GM12891 (cell line): ENCODE measurements at places on chromosomes 5 and 9.

- DNase-seq, result no peak
Observed at GRCh38 chr5:117761186-117761585, 1186.6 kb upstream of the SEMA6A start.

- no peak for DNase-seq
Observed at GRCh38 chr9:36762958-36763357, 190.3 kb downstream of the MELK start.

- DNase-seq, result no peak
Observed at GRCh38 chr5:115962239-115962564, at the start of gene LVRN. TSS of gene LVRN (plus strand) at chr5:115962475. CDS start at chr5:115962618, 143 bp downstream.

DNA sequence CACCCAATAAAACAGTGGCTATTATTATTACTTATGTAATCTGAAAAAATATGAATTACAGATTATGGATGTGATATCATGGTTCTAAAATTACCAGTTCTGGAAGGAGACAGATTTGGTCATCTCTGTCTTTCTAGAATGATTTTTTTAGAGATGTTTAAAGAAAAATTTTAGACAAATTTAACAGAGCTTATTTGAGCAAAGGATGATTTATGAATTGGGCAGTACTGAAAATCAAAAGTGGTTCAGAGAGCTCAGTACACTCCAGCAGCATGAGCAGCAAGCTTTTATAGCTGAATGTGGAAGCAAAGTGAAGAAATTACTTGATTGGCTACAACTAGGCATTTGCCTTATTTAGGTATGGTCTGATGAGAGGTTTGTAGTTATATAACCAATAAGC is 11.0 kb downstream of the CAST start:
- no peak for DNase-seq

- no peak for DNase-seq
Observed at GRCh38 chr9:34715639-34716215, 5.8 kb upstream of the CCL21 start.

- no peak for DNase-seq
Observed at GRCh38 chr9:130445268-130445983, 665 bp downstream of the ASS1 start.

- no peak for DNase-seq
Observed at GRCh38 chr5:142293486-142293885, 31.3 kb downstream of the SPRY4 start.

- no peak for DNase-seq
Observed at GRCh38 chr5:115736004-115736689, 80.3 kb downstream of the CDO1 start.

DNA sequence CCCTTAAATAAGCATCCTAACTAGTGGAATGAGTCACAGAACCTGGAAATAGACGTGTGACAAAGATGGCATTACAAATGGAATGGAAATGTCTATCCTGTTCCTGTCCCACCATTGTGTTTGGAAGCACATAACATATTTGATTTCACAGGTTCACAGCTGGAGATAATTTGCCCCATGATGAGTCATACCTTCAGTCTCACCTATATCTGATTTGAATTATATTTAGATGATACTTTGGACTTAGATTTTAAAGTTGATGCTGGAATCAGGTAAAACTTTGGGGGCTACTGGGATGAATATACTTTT is 92.5 kb downstream of the CEMIP2 start:
- DNase-seq, result no peak

GRCh38 chr9:121225240-121225639 is 23.6 kb upstream of the RAB14 start:
- DNase-seq, result no peak

DNA sequence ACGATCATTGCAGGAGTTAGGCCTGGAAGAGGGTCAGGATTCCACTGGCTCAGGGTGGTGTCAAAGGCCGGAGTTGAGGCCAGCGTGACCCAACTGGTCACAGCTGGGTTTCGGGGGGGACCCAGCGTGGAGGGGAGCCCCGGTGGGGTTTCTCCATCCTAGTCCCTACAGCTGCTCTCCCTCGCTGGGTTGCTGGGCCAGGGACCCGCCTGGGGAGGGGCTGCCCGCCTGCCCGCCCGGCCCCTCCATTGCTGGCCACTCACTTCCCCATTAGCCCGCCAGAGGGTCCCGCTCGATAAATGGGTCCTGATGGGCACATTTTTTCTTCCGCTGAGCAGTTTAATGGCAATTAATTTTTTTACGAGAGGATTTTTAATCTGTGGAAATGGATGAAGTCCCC is 8.8 kb downstream of the CCDC187 start:
- no peak for DNase-seq

DNA sequence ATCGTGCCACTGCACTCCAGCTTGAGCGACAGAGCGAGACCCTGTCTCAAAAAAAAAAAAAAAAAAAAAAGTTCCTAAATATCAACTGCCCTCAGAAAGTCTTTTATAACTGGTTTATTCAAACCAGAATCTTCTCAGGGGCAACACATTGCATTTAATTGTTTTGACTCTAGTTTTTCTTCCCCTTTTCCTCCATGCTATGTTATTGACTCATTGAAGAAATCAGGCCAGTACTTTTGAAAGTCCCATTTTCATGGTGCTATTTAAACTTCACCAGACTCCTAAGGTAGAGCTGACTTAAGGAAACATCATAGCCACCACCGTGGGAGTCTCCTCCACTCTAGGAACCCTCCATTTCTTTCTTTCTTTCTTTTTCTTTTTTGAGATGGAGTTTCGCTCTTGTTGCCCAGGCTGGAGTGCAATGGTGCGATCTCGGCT is 83.1 kb upstream of the IL6ST start:
- no peak for DNase-seq

DNA sequence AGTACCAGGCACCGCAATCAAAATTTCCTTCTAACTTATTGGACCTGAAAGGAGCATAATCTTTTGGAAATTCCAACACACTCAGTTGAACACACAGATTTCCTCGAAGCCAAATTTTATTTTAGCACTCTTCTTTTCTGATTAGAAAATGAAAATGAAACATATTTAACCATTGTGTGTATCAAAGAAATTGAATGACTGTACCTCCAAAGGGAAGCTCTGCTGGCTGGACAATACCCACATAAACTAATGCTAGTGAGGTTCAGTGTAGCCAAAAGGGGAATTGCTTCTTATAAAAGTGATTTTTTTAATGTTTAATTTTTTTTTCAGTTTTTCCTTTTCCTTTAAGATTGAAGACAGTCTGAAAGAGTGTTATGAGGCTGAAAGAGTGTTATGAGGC is 239.6 kb upstream of the NREP start:
- no peak for DNase-seq

- no peak for DNase-seq
Observed at GRCh38 chr5:16888694-16889124, 47.4 kb downstream of the MYO10 start.

- no peak for DNase-seq
Observed at GRCh38 chr5:139638736-139639618, 9.2 kb upstream of the CXXC5 start.

DNA sequence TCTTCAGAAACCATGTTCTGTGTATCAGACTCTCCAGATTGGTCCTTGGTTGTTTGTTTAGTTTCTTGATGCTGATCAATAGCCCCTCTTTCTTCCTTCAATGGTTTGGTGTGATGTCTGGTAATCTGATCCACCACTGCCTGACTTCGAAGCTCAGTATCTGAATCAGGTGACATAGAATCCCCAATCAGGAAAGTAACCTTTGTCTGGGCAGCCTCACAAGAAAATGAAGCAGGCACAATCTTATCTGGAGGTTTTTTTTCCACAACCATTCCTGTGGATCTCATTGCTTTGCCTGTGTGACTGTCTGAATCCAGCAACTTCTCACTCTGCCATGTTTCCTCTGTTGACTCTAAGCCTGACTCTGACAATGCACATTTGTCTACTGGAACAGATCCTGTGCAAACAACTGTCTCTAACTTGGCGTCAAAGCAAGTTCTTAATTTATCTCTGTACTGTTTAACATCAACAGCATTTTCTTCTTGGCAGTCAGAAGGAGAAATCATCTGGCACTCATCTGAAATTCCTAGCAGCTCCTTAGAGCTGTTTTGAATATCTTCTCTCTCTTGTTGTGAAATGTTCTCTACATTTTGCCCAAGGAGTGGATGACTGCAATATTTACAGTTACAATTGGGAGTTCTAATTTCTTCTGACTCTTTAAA is 37.1 kb upstream of the RAPGEF6 start:
- no peak for DNase-seq

DNA sequence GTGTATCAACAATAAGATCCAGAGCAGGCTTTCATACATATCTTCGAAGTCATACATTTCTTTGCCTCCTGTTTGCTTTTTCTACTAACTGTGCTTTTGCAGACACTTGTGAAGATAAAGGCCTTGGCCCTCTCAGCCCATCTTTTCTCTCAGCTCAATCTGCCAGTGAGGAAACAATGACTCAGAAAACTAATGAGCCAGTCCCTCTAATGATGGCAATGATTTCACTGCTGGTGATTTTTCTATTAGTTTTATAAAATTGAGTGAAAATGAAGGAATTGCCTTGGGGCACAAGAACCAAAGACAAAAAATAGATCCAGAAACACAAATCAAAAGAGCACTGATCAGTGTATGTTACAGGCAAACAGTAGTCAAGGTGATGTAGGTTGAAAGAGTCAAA is 167.7 kb upstream of the PPP2R2B start:
- no peak for DNase-seq

DNA sequence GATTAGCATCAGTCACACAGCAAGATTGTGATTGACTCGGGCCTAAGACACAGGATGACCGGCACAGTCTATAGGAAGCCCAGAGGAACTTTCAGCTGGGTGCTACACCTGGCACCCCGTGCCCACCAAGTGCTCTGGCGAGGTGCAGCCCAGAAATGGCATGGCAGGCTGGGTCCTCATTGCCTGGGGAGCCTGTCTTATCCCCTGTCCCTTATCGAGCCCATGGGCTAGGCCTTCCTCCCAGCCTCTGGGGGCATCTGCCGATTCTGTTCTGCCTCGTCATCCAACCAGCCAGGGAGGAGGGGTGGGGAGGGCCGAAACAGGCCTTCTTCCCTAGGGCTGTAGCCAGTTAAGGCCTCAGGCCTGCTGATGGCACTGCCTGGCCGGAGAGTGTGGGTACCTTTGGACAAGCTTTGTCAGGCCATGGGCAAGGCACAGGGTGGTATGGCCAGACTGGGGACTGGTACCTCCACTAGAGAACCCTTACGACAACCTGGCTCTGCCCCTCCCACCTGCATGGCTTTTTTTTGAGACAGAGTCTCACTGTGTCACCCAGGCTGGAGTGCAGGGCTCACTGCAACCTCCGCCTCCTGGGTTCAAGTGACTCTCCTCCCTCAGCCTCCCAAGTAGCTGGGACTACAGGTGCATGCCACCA is 1.6 kb downstream of the GRK6 start:
- no peak for DNase-seq

DNA sequence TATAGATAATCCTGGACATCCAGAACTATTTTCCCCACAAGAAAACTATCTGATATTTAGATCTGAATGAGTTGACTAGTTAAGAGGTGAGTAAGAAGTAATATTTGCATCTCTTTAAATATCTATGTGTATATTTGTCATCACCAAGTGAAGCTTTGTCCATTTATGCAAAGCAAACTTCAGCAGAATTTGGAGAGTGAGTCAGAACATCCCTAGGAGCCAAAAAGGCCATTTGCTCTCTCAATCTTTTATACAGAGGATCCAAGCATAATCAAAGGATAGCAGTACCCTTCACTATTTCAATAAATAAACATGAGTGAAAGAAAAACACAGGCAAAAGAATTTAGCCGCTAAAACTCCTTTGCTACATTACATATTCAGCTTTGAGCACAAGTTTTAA is 454.4 kb downstream of the NR2F1-AS1 start:
- no peak for DNase-seq

GRCh38 chr5:113295111-113295539 is 139.7 kb downstream of the TSSK1B start:
- no peak for DNase-seq

DNA sequence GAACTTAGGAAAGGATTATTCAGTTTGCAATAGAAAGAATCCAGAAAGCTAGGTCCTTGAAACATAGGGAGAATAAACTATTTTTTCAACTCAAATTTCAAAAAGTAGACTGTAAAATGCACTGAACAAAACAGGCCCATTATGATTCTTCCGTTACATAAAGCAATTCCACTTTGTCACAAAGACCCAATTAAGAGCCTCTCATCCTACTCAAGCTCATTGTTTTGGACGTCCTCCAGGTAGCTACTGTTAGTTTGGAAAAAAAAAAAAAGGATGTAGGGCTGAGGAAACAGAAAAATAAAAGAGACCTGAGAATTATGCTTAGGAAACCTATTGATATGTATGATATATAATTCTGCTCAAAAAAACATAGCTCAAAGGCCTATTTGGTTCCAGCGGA is 74.0 kb downstream of the DIRAS2 start:
- DNase-seq, result no peak
